ENCODE measurements at places on chromosomes 12 and 14. TPM values are rescaled to one million over a fixed set of nuclear protein-coding genes. Genes with fewer than 3 reads are reported as not detected.

The RPGRIP1 gene
- total RNA-seq, result not detected

The MDM1 gene
- 10.1 TPM for total RNA-seq

The UNG gene
- total RNA-seq, result 72.3 TPM

The LRRC9 gene
- total RNA-seq, result not detected

The PLD4 gene
- total RNA-seq, result not detected

The SLCO1A2 gene
- total RNA-seq, result 0.49 TPM

The PTPN11 gene
- 49.9 TPM for total RNA-seq

The APAF1 gene
- total RNA-seq, result 19.7 TPM

The PRB2 gene
- total RNA-seq, result not detected

The RASAL1 gene
- not detected for total RNA-seq

The CLEC14A gene
- 0.20 TPM for total RNA-seq

The STAT6 gene
- not detected for total RNA-seq

The NXPH4 gene
- 3.1 TPM for total RNA-seq

The CEBPE gene
- not detected for total RNA-seq

The STXBP6 gene
- total RNA-seq, result not detected

The FITM1 gene
- total RNA-seq, result not detected

The ACRBP gene
- total RNA-seq, result not detected

The DCN gene
- 16.5 TPM for total RNA-seq

The P2RX2 gene
- not detected for total RNA-seq

The SPTLC2 gene
- total RNA-seq, result 18.8 TPM

The CCDC177 gene
- total RNA-seq, result not detected

The TMEM30B gene
- total RNA-seq, result not detected

The GALC gene
- 15.7 TPM for total RNA-seq

The KLHL33 gene
- total RNA-seq, result not detected

The SLC10A1 gene
- total RNA-seq, result not detected

The KRT83 gene
- not detected for total RNA-seq

The KLRF1 gene
- 0.98 TPM for total RNA-seq

The COA8 gene
- total RNA-seq, result 30.7 TPM

The CLEC2B gene
- 34.4 TPM for total RNA-seq

The SLCO1B3 gene
- total RNA-seq, result 9.3 TPM

The INHBE gene
- 1.4 TPM for total RNA-seq

The SLC39A2 gene
- total RNA-seq, result 1.2 TPM

The NINJ2 gene
- total RNA-seq, result not detected

The NAV3 gene
- total RNA-seq, result 28.3 TPM

The CD27 gene
- not detected for total RNA-seq

The SLC6A13 gene
- not detected for total RNA-seq

The TSPAN19 gene
- not detected for total RNA-seq

The LAG3 gene
- total RNA-seq, result not detected

The AQP2 gene
- total RNA-seq, result not detected

The PRIMA1 gene
- total RNA-seq, result not detected

The VWF gene
- total RNA-seq, result not detected

The RNASE2 gene
- not detected for total RNA-seq

The SLC7A8 gene
- 4.0 TPM for total RNA-seq

The LARP4 gene
- total RNA-seq, result 21.1 TPM
